ENCODE measurements at places on chromosomes 2 and 18.
A peak's percentile ranks its signal among the peaks of the same experiment; 100 is the strongest.

- DNase-seq: no peak
These were observed 92.1 kb upstream of the HS6ST1 start for GRCh38 chr2:128410758-128411215.

DNA sequence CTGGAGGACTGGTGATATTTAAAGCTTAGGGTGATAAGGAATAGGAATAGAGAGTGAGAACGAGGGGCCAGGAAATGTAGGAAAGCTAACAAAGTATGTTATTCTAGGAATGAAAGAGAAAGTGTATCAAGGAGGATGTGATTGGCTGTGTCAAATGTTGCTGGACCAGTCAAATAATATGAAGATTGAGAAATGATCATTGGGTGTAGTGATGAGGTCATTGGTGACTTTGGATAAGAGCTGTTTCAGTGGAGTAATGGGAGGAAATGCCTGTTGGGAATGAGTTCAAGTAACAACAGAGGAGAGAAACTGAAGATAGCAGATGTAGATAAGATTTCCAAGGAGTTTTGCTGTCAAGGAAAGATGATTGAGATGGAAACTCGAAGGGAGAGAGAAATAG, 74.4 kb downstream of the UBE2E3 start:
- no peak for DNase-seq

- no peak for DNase-seq
These were observed 57.8 kb downstream of the RBKS start for GRCh38 chr2:27832396-27832795.

GRCh38 chr2:113937501-113937900, 47.6 kb downstream of the ACTR3 start:
- DNase-seq: no peak

- DNase-seq: no peak
These were observed 518.2 kb downstream of the NRXN1 start for GRCh38 chr2:50513724-50514123.

DNA sequence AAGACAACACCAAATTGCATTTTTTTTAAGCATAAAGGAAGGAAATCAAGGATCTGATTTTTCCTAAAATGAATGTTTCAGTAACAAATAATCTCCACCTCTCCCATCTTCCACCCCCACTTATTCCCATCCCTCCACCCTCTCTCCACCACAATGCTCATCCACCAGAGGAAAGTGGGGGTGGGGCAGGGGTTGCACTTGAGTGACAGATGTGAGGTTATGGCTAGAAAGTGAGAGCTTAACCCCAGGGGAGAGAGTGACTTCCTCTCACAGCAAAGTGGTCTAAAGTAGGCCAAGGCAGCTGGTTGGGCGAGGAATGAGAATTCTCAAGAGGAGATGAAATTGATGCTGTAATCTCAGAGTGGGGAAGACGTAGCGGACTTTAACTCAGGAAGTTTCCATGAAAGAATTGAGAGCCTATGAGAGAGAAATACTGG, 104.7 kb downstream of the HNRNPLL start:
- no peak for DNase-seq

- no peak for DNase-seq
These were observed 278.1 kb downstream of the ZEB2 start for GRCh38 chr2:144241801-144242200.

GRCh38 chr18:8654503-8655451, 45.5 kb downstream of the RAB12 start:
- peak; percentile 43 for DNase-seq

DNA sequence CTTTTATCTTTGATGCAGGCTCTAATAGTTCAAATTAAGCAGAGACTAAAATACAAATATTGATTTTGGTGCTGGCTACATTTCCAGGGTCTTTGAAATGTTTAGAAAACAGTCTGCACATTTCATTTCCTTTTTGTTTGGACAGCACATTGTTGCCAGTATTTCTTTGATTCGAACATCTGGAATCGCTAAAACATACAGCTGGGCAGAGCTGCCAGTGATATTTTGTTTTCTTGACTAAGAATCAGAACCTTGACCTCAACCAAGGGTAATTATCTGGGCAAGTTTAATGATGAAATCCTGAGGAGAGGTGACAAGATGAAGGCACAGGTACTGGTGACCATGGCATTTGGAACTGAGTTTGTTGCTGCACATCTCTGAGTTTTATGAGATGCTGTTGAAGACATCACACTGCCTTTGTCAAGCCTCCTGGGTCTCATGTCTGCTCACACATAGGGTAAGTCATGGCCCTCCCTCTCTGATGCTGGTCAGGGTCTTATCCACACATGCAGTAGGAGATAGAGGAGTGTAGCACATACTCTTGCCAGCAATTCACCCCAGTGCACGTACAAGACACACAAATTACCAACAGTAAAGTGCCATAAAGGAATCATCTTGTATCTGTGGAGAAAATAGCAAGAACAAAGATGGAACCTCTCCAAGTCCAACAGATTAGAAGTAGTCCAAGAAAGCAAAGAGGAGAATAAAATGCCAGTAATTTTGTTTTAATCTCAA, 391.9 kb downstream of the RND3 start:
- no peak for DNase-seq

DNA sequence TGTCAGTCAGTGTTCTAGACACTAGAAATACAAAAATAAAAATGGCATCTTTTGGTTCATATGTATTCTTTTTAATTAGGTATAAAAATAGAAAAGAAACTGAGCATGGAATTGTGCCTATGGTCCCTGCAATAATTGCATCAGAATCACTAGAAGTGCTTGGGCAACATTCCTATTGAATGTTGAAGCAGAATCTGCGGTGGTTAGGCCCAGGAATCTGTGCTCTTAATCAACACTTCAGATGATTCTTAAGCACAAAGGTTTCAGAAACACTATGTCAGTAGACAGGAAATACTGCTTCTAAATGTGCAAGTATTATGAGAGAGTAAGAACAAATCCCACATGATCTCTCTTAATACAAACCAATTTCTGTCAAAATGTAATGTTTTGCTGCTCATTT, 20.3 kb upstream of the RBBP8 start:
- DNase-seq: no peak

DNA sequence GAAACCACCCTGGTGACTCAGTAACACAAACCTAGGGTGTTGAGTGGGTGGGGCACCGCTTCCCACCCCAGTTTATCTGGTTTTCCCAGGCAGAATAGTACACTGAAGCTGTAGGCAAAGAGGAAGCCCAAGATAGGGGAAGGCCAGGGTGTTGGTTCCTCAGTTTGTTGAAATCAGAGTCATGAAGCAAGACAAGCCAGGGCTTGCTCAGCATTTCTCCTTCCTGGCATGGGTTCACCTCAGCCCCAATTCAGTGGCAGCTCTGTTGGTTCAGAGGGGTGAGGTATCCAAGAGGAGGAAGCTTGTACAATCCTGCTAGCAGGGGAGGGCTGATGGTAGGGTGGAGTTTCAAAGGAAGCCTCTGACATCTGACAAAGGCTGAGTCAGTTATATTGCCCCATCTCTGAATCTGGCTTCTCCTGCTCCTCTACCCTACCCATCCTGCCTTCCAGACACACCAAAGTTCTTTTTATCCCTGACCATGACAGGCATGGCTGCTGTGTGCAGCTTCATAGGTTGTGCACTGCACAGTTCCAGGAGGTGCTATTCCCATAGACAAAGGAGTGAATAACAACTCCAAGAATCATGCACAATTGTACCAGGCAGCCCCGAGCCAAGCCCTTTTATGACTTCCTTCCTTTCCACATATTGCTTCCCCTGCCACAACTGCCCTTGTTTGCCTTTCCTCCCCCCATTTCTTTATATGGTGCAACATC, 24.9 kb upstream of the RAB10 start:
- no peak for DNase-seq

- DNase-seq: no peak
These were observed 47.6 kb upstream of the TTC39C start for GRCh38 chr18:23966909-23967308.

GRCh38 chr2:150491943-150492342, 4.5 kb upstream of the RND3 start:
- DNase-seq: no peak

DNA sequence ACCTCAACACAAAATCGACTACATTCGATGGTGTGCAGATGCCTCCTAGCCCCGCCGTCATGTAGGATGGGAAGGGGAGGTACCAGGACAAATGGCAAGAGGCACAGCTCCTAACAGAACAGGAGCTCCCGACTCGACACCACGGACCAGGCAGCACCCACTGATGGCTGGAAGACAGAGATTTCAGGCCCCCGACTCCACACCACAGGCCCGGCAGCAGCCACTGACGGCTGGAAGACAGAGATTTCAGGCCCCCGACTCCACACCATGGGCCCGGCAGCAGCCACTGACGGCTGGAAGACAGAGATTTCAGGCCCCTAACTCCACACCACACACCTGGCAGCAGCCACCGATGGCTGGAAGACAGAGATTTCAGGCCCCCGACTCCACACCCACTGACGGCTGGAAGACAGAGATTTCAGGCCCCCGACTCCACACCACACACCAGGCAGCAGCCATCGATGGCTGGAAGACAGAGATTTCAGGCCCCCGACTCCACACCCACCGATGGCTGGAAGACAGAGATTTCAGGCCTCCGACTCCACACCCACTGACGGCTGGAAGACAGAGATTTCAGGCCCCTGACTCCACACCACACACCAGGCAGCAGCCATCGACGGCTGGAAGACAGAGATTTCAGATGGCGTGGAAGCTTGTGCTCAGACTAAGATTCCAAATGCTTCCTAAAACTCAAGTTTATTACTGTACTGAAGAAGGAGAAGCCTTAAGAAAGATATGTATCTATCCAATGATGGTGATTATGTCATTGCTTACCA, 135.5 kb downstream of the EIPR1 start:
- no peak for DNase-seq

GRCh38 chr2:19784456-19784855, 117.3 kb downstream of the TTC32 start:
- DNase-seq: no peak

DNA sequence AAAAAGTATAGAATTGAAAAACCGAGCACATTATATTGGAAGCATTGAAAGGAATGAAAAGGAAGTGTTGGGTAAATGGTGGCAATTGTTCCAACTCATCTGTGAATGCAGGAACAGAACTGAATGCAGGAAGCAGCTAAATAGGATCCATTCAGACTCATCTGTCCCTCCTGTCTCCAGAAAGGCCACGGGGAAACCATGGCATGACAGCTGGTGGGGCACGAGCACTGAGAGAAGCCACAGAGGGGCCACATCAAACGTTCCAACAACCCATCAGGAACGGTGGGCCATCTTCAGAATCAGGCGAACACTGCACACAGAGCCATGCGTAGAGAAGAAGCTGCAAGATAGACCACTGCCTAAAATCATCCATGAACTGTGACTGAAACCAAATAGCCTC, 138.5 kb upstream of the SLC35G4 start:
- DNase-seq: no peak

DNA sequence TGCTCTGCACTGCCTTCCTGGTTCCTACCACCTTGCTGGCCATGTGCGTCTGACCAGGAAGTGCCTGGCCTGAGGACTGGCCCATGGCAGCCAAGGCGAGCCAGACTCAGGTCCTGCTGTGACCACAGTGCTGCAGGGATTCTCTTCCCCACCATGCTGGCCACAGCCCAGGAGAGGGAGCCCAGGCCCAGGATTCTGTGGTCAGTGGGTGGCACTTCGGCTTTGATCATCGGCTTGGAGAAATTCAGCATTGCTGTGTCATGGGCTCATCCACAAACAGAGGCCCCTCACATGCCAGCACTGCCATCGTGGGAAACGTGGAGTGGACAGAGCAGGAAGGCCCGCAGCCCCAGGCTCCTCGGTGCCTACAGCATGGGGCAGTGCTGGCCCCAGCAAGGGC, 211.6 kb downstream of the SEPTIN10 start:
- no peak for DNase-seq

- no peak for DNase-seq
These were observed 7.9 kb downstream of the IMPA2 start for GRCh38 chr18:11989174-11989573.

DNA sequence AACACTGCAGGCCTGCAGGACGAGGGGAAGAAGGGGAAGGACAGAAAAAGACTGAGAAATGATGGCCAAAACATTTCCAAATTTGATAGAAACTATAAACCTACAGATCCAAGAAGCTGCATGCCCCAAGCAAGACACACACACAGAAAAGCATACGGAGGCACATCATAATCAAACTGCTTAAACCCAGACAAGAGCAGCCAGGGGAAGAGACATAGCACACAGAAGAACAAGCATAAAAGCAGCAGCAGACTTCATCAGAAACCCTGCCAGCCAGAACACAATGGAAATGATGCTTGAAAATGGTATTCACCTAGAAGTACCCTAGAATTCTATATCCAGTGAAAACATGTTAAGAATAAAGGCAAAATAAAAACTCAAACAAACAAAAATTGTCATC, 57.2 kb upstream of the RNU4ATAC start:
- DNase-seq: no peak

DNA sequence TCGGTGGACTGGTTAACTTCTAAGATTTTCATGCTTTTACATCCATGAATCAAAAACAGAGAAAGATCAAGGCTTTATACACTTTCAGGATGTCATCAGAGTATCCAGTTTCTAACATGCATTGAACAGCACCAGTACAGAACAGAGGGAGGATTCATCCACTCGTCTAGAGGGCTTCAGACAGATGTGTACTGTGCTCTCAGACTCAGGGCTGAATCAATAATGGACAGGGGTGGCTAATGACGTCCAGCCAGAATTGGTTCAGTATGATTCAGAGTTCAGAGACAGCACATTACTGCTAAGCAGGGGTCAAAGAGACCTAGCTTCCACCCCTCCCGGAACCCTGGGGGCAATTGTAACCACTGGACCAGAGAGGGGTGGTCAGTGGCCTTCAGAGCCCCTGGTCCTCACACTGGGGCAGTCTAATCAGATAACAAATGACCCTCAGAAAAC, 37.3 kb downstream of the RNU4ATAC start:
- DNase-seq: no peak

- DNase-seq: no peak
These were observed 484 bp downstream of the ABCB6 start for GRCh38 chr2:219218217-219218731.

- no peak for DNase-seq
These were observed 48.4 kb downstream of the HK2 start for GRCh38 chr2:74882299-74882687.

GRCh38 chr2:119838179-119838578, 78.5 kb downstream of the PTPN4 start:
- no peak for DNase-seq

GRCh38 chr2:156541229-156541628, 105.0 kb downstream of the GPD2 start:
- no peak for DNase-seq

Measured in T47D (cell line).